ENCODE measurements at places on chromosomes 16 and 17.
A peak's percentile ranks its signal among the peaks of the same experiment; 100 is the strongest.

DNA sequence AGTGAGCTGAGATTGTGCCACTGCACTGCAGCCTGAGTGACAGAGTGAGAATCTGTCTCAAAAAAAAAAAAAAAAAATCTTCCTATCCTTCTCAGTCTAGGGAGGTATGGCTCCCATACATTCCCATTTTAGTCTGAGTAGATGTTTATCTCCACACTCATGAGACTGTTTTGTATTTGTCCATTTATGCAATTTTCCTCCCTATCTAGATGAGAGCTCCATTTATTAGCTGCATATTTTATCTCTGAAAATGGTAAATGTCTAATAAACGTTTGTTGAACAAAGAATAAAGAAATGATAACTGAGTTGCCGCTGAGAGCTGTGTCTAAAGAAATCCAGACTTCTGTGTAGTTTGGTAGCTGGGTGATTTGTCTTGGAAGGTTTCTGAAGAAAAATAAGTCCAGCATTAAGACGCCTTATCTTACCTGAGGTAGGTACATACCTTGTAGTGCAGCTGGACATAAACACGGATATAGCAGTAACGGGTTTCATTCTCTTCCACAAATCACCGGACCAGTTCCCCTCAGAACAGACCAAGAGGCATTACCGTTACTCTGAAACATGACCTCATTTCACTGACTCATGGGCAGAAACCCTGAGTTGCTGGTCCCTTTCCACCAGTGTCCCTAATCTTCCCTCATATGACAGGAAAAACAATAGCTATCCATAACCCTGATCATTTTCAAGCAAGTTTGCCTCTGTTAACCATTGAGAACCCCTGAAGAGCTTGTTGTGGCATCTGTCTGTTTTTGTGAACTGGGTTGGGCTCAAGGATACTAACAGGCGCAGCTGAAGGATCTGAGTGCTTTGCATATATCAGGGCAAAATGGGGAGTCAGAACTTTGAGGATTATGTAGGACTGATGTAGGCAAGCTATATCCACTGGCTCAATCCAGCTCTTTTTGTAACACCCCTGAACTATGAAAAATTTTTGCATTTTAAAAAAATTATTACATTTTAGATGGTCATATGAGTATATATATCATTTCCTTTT is 177.4 kb upstream of the XYLT1 start:
- no peak for DNase-seq

GRCh38 chr16:56424791-56425438 is 430 bp downstream of the AMFR start:
- no peak for DNase-seq

DNA sequence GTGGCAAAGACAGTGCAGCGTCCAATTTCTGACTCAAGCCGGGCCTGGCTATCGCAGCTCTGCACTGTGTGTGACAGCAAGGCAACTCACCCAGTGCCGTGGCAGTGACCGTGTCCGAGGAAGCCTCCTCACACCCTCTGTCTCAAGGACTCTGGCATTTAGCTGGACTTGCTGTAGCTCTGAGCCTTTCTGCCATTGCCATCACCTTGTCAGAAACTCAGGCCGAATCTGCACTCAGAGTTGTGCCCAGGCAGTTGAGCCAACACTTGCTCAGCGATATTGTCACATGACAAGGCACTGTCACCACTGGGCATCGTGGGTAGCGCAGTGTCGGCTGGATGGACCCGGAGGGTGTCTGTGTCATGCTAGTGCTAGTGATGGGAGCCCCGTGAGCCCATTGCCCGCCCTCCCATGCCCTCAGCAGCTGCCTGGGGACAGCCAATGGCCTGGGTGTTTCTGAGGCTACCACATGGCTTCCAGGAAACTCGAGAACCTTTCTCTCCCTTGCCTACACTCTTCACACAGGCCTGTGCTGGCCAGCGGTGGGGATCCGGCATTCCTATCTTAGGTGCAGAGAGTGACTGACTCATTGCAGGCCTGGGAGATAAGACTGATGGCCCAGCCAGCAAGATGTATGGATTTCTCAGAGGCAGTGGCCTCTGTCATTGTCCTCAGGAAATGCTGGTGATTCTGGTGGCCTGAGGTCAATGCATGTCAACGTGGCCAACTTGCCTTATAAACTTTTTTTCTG is 22.1 kb upstream of the STH start:
- no peak for DNase-seq

DNA sequence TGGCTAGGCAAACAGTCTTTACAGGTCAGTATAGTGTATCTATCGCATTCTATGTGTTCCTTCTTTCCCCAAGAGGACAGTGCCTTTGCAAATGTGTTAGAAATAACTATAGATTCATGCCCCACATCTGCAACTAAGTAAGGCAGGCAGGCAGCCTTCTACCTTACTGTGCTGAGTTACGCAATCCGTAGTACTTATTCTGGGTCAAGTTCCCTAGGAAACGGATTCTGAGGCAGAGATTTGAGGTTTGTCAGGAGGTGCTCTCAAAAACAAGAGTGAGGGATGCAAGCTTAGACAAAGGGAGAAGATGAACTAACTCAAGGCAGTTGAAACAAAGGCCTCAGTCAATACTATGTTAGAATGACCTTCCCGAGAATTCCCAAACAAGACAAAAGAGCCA is 12.7 kb upstream of the ANKFY1 start:
- DNase-seq, result no peak

DNA sequence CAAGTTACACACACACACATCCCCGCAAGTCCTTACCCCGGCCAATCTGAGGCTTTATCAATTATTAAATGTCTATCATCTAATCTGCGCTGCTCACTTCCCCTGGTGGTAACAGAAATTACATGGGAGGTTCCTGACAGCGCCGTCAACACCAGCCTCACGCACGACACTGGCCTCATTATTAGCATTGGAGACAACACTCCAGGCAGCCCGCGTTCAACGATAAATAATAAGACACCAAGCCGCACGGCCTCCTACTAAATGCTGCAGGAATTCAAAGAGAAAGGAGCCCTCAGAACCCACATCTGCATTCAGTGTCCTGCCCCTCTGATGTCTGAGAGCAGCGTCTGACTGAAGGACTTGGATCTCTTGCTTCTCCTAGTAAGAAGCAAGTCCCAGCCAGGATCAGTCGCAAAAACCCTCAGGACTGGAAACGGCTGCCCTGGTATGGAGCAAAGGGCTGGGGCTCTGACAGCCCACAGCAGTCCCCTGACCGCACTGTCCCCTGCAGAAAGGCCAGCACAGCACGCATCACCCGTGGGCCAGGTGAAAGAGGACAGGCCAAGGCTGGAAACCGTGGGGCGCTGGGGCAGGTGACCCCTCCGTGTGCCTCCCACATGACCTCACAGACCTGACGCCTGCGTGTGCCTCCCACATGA is 7.6 kb upstream of the RPH3AL start:
- no peak for DNase-seq

- no peak for DNase-seq
These were observed 29.9 kb upstream of the RHOT1 start for GRCh38 chr17:32112416-32112815.

- DNase-seq, result no peak
These were observed 36.4 kb downstream of the PSME3IP1 start for GRCh38 chr16:57149391-57149790.

GRCh38 chr16:19555938-19556771 is 652 bp downstream of the VPS35L start:
- DNase-seq, result peak; percentile 18

GRCh38 chr16:84136331-84137125 is 8.4 kb downstream of the HSDL1 start:
- DNase-seq, result no peak

DNA sequence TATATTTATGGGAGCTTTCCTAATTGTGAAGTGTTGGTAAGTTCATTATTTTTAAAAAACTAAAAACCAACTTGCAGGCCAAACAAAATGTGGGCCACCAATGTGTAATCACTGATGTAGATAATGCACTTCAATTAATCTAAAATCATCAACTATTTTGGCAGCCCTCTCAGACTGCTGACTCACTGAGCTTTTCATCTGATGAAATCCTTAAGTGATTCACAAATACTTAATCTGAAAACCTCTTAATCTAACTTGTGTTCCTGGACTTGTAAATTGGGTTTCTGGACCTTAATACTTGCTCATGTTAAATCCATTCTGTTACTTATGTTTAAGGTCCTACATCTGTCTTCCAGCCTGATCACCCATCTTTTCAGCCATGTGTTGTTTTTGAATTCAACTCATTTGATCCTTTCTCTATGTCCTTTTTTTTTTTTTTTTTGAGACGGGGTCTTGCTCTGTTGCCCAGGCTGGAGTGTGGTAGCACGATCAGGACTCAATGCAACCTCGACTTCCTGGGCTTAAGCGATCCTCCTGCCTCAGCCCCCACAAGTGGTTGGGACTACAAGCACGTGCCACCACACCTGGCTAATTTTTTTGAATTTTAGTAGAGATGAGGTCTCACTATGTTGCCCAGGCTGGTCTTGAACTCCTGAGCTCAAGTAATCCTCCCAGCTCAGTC is 39.0 kb downstream of the PRKCB start:
- no peak for DNase-seq

DNA sequence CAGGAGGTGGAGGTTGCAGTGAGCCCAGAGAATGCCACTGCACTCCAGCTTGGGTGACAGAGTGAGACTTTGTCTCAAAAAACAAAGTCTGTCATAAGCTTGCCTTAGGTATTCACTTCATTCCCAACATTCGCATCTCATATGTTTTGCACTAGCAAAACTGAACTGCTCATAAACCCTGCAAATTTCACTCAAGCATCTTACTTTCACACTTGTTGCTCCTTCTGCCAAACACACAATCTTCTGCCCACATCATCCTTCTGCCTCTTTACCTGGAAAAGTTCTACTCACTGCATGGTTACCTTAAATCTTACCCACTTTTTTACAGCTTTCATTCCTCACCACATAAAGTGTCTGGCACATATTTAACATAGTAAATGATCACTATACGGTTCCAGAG is 152.5 kb downstream of the USP22 start:
- no peak for DNase-seq

- DNase-seq, result no peak
These were observed 16.0 kb downstream of the MAP2K6 start for GRCh38 chr17:69430488-69430887.

- no peak for DNase-seq
These were observed 81.8 kb downstream of the CPPED1 start for GRCh38 chr16:12721841-12722421.

DNA sequence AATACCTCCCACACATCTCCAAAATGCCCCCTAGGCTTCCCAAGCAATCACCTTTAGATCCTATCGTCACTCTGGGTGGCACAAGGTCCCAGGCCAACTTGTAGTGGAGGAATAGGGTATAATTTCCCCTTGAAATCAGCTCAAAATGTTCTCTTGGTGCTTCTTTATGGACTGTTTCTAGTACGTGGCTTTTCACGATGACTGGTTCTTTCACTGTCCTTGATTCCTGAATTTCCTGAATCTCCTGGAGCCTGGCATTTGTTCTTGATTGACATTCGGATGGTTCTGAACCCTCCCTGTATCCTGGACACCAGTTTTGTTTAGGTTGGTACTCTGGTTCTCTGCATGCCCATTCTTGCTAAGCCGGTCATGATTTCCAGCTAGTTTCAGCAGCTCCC is 6.9 kb upstream of the VPS53 start:
- no peak for DNase-seq

DNA sequence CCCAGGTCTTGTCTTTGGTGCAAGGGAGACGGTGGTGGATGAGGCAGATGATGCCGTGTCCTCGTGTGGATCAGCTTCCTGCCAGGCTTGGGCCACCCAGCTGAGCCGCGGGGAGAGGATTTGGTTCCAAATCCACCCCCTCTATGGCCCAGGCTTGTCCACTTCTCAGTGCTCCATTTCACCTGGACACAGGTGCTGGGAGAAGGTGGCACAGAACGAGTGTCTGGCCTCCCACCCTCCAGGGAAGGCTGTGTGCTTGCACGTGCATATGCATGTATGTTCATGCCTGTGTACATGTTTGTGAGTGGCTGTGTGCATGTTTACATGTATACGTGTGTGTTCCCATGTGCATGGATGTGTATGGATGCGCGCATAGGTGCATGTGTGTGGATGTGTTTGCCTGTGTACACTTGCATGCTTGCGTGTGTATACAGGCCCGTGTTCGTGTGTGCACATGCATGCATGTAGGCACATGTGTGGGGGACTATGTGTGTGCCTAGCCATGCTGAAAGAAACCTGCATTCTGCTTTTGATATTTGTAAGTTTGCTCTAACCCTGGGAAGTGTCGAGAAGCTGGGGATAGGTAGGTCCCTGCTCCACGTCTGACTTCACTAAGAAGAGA is 196.3 kb downstream of the IRF8 start:
- DNase-seq, result no peak

- DNase-seq, result no peak
These were observed 148.3 kb upstream of the CACNG5 start for GRCh38 chr17:66686601-66687000.

GRCh38 chr17:16511593-16511992 is 19.6 kb upstream of the LRRC75A start:
- DNase-seq, result peak; percentile 72

GRCh38 chr17:32481193-32481592 is 5.6 kb upstream of the CDK5R1 start:
- DNase-seq, result no peak

All from kidney capillary endothelial cell (primary cell).